Activated CD4-positive, alpha-beta memory T cell treated with anti-CD3 and anti-CD28 coated beads, Interleukin-2, amount 10 ng/mL, durations not matched to agents 7 days and 5 days (primary cell): ENCODE measurements at places on chromosomes 5 and 9. TPM values are rescaled to one million over a fixed set of nuclear protein-coding genes. Genes with fewer than 3 reads are reported as not detected.

DNA sequence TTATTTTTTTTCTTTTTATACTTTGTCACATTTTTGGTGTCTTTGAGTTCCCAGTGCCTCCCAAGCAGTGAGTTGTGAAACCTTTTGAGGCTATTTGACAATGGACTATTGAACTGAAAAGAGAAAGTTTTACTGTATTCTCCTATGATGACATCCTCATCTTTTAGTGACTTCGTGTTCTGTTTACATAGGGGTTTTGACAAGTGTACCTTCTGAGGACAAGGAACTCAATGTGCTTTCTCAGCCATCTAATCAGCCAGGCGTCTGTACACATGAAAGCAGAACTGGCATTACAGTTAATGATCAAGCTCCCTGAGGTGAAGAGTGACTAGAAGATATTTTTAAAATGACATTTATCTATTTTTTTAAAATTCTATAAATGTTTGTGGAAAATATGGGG is 175.5 kb downstream of the ANXA1 start:
- no peaks in the 10 kb centered on the region for H3K4me1 ChIP-seq
- no peaks in the 10 kb centered on the region for H3K36me3 ChIP-seq
- H3K27me3 ChIP-seq = no peaks in the 10 kb centered on the region
- no peak overlapping the region for H3K27ac ChIP-seq

- no peaks in the 10 kb centered on the region for H3K4me1 ChIP-seq
- no peaks in the 10 kb centered on the region for H3K36me3 ChIP-seq
- DNase-seq = no peak
- H3K27me3 ChIP-seq = peaks cover under 1% of the 10 kb centered on the region
Measured at GRCh38 chr9:134980516-134980915, 62.8 kb upstream of the FCN1 start.

DNA sequence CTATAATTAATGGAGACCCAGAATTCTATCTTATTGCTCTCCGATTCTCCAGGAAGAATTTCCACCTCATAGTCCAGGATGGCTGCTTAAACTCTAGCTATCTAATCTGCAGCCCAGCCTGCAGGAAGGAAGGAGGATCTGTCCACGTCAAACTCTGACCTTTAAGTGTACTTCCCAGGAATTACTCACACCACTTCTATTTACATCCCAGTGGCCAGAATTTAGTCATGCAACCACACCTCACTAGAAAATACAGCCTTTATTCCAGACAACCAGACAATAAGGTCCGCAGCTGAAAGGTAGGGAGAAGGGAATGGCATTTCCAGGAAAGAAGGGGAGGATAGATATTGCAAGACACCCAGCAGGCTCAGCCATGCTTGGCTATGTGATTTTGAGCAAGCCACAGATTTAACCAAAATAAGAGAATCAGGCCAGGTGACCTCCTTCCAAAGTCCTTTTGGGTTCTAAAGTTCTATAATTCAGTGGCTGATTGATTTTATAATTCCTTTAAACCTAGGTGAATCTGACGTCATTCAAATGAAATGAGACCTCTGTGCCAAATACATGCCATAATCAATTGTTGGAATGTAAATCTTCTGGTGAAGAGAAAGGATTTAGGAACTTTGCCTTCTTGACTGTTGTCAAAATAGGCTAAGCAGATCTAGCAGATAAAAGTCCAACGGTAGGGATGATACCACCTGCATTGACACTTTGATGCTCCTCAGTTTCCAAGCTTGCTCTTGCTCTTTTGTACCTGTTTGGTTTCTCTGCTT is 3.7 kb upstream of the DENND1A start:
- no peak overlapping the region for H3K4me3 ChIP-seq
- H3K36me3 ChIP-seq = peaks cover 6% of the 10 kb centered on the region
- H3K27me3 ChIP-seq = peaks cover 27% of the 10 kb centered on the region
- H3K27ac ChIP-seq = no peak overlapping the region

DNA sequence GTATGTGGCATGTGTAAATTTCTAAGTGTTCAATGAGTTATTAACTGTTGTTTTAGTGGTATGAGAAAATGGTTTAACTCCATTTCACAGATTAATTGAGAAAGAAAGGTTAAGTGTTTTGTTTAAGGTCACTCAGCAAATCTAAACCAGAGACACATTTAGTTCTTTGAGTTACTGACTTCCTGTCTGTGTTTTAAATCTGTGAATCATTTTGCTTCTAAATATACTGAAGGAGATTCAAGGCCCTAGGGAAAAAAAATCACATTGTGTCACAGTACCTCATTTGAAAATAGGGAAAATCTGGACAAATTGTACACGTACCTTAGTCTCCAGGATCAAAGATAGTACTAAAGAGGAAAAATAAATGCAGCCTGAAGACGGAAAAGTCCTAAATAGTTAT is 368.2 kb downstream of the TMEM161B start:
- no peak overlapping the region for H3K27ac ChIP-seq
- H3K4me3 ChIP-seq = no peak overlapping the region
- H3K36me3 ChIP-seq = no peaks in the 10 kb centered on the region
- H3K4me1 ChIP-seq = no peaks in the 10 kb centered on the region
- DNase-seq = no peak

DNA sequence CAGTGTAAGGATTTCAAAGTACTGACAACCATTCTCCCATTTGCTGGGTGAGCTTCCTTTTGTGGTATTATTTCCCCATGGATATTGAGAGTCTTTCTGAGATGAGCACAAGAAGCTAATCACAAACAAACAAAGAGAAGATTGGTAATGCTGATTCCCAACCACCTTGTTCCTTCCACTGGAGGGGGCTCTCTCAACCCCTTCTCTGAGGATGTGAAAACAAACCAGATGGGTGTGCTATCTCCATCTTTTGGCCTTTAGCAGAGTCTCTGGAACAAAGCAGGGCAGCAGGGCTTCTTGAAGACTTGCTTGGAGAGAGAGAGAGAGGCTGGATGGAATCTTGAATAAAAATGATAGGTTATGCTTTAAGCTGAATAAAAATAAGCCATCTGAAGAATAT is 576.7 kb upstream of the ZNF462 start:
- H3K27me3 ChIP-seq = no peaks in the 10 kb centered on the region
- no peak overlapping the region for H3K27ac ChIP-seq
- H3K4me1 ChIP-seq = no peaks in the 10 kb centered on the region
- H3K4me3 ChIP-seq = no peak overlapping the region
- H3K36me3 ChIP-seq = no peaks in the 10 kb centered on the region
- no peak for DNase-seq

Gene DDX4
- total RNA-seq = 0.50 TPM

Gene BTNL9
- not detected for total RNA-seq

Gene PPP2CA
- 156 TPM for total RNA-seq

Gene RAB24
- total RNA-seq = 46.6 TPM

Gene LEAP2
- total RNA-seq = 2.5 TPM

Gene IQGAP2
- total RNA-seq = 118 TPM

Gene PFN3
- total RNA-seq = not detected
